ENCODE measurements at places on chromosomes 2 and 18. TPM values are rescaled to one million over a fixed set of nuclear protein-coding genes. Genes with fewer than 3 reads are reported as not detected.
A peak's percentile ranks its signal among the peaks of the same experiment; 100 is the strongest.

DNA sequence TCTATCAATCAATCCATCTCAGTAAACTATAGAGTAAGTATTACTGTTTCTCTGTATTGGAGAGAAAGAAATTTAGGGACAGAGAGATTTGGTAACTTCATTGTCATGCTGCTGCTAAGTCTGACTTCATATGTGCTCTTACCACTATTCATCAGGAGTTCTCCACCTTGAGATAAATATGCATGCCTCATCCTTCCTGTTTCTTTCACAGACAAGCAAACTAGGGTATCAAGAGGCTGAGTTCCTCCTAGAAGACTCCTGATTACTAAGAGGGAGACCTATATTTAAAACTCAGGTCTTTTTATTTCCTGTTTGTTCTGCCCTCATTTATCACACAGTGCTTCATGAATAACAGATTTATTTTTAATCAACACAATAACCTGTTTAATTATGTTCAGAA, 34.1 kb downstream of the RIT2 start:
- no peak for DNase-seq

DNA sequence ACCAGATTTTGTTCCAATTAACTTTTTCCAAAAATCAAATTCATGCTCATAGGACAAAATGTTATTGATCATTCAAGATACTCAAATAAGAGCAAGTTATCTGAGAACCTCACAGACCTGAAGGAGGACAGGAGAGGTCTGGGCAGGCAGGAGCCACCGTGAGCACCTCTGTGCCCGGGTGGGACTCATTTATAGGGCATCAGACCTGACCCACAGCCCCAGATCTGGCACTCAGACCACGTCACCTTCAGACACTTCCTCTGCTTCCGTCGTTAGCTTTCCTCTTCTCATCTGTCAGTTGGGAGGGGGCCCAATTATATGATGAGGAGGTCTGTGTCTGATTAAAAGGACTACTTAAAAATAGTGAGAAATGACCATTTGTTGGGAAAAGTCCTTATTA, 169.4 kb downstream of the EIPR1 start:
- DNase-seq, result no peak

- DNase-seq, result no peak
Observed at GRCh38 chr2:62661263-62661635, 44.3 kb upstream of the EHBP1 start.

- peak; percentile 34 for DNase-seq
Observed at GRCh38 chr2:223944166-223944702, 901 bp downstream of the WDFY1 start.

GRCh38 chr18:39846265-39846664, 2108.8 kb upstream of the PIK3C3 start:
- DNase-seq, result peak; percentile 53

- DNase-seq, result no peak
Observed at GRCh38 chr2:182049372-182050148, 63.9 kb downstream of the PPP1R1C start.

DNA sequence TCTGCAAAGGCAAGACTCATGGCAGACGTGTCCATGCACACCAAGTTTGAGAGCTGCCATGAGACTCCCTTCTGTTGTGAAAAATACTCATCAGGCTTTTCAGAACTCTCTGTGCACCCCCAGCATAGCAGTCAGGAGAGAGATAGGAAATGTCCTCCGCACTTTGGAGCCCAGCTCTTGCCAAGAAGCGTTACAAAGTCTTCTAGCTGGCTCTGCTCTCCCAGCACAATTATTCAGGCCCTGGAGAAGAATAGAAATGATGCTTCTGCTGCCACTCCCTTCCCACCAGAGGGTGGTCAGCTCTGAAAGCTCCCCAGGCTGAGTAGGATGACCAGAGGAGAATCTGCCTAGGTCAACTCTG, 594.4 kb upstream of the ID2 start:
- DNase-seq, result no peak

DNA sequence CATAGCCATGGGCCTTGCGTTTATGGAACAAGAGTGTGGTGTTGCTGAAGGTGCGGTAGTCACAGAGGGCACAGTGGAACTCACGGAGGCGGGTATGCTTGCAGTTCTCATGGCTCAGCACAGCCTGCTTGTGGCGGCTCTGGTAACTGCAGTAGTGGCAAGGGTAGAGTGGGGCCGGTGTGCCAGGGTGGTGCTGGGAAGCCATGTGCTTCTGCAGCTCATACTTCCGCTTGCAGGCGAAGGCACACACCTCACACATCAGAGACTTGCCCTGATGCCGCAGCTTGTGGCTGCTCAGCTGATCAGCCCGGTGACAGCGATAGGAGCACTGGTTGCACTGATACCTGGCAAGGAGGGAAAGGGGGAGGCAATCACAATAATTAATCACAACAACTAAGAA, 14.7 kb downstream of the ZNF142 start:
- no peak for DNase-seq

GRCh38 chr2:47662552-47662951, 120.4 kb upstream of the MSH6 start:
- no peak for DNase-seq

GRCh38 chr2:6928452-6928851, 11.2 kb downstream of the RNF144A start:
- DNase-seq, result no peak

GRCh38 chr2:199111458-199111857, 346.3 kb downstream of the SATB2 start:
- no peak for DNase-seq

SLC8A1 gene
- 73.0 TPM for polyA plus RNA-seq

ZSWIM2 gene
- polyA plus RNA-seq, result not detected

CHRNG gene
- polyA plus RNA-seq, result 1.5 TPM

TTN gene
- polyA plus RNA-seq, result 1.2 TPM

ALLC gene
- 0.13 TPM for polyA plus RNA-seq

ARHGAP15 gene
- 3.7 TPM for polyA plus RNA-seq

Measured in left kidney (tissue), 8 donors.